ENCODE measurements at places on chromosomes 11 and 22.
A peak's percentile ranks its signal among the peaks of the same experiment; 100 is the strongest.

DNA sequence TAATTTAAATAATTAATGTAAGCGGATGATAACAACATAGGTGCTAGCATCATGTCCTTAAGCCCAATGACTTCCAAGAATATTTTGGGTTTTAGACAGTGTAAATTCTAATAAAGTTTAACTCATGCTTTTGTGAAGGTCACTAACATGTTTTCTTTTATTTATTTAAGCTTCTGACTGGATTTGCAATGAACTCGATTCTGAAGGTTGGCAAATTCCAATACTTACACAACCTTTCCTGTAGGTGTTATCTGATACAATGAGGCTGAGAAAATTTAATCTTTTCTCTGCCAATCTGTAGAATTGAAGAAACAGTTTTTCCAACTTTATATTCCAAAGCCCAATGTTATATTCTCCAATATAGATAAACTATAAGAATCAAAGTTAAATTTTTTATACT is 311.3 kb downstream of the LUZP2 start:
- DNase-seq = no peak

DNA sequence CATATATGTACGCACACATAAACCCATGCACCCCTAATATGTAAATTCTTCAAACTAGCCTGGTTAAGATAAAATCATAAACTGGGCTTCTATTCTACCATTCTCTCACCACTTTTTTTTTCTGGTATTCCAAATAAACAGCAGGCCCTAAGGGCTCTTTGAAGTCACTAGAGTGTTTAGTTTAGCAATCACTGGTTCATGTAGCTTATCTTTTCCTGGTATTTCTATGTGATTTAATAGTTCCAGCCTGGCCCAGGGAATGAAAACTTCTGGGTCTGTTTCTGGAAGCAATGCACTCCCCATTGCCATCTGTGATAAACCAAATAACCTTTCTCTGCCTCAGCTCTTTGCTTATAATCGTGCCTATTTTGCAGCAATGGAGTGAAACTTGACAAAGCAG is 10.7 kb upstream of the MPPED2 start:
- DNase-seq = no peak

- DNase-seq = peak; percentile 68
Measured at GRCh38 chr22:20238536-20238900, 29.6 kb downstream of the RTN4R start.

GRCh38 chr11:121615501-121615900 is 162.7 kb upstream of the SORL1-AS1 start:
- DNase-seq = no peak

DNA sequence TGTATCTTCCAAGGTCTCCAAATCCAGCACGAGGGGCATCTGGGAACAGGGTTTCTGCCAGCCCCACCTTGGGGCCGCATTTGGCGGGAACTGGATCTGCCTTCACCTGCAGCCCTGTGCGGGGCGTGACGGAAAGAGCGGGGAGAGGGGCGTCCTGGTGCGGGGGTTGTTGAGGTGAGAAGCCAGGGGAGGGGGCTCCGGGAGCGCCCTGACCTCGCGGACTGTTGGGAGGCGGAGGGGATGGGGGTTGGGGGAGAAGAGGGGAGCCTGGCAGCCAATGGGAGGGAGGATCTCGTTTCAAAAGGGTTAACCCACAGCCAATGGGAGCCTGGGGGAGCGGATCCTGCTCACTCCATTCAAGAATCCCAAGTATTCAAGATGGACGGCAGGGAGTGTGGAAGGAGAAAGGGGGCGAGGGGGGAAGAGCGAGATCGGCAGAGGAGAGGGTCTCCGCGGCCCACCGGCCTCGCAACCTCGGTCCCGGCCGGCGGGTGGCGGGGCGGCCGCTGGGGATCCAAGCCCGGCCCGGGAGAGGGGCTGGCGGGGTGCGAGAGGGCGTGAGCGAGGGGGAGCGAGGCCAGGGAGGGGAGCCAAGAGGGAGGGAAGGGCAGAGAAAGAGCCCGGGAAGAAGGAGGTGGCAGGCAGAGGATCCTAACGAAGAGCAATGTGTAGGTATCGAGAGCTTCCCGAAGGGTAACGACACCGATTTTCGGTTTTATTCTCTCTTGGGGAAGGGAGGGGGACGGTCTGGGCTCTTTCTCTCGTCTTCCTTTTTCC is 11.5 kb downstream of the YPEL4 start:
- DNase-seq = peak; percentile 45

GRCh38 chr11:75236062-75236461 is 4.5 kb upstream of the TPBGL start:
- DNase-seq = no peak

GRCh38 chr11:67344264-67344663 is 9.1 kb downstream of the POLD4 start:
- no peak for DNase-seq

GRCh38 chr11:95697614-95698408 is 91.8 kb downstream of the FAM76B start:
- no peak for DNase-seq
